EH (cell line): ENCODE measurements at places on chromosomes 5 and 9.

GRCh38 chr9:127682351-127683136, 24.2 kb upstream of the CFAP157 start:
- no peak for DNase-seq

GRCh38 chr9:131853434-131853833, 113.6 kb upstream of the RAPGEF1 start:
- DNase-seq: no peak

- DNase-seq: no peak
These were observed 2.0 kb downstream of the TMEM268 start for GRCh38 chr9:114613087-114613486.

GRCh38 chr5:75078027-75078426, 25.7 kb upstream of the GCNT4 start:
- DNase-seq: no peak

GRCh38 chr5:121967187-121967586, 5.4 kb downstream of the SRFBP1 start:
- peak; percentile 56 for DNase-seq

DNA sequence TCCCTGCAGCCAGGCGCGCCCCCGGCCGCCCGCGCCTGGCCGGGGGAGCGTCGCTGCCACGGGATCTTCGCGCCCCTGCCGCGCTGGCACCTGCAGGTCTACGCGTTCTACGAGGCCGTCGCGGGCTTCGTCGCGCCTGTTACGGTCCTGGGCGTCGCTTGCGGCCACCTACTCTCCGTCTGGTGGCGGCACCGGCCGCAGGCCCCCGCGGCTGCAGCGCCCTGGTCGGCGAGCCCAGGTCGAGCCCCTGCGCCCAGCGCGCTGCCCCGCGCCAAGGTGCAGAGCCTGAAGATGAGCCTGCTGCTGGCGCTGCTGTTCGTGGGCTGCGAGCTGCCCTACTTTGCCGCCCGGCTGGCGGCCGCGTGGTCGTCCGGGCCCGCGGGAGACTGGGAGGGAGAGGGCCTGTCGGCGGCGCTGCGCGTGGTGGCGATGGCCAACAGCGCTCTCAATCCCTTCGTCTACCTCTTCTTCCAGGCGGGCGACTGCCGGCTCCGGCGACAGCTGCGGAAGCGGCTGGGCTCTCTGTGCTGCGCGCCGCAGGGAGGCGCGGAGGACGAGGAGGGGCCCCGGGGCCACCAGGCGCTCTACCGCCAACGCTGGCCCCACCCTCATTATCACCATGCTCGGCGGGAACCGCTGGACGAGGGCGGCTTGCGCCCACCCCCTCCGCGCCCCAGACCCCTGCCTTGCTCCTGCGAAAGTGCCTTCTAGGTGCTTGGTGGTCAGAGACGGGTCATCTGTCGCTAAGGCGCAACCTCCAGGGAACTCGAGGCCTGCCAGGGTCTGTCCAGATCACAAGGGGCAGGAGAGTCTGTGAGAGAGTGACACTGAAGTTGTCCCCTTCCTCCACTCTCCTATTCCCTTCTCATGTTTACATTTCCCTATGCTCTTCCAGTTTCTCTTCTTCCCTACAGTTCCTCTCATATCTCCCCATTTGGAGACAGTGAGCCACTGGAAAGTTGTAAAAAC, 1.3 kb downstream of the GPR150 start:
- DNase-seq: peak; percentile 46

DNA sequence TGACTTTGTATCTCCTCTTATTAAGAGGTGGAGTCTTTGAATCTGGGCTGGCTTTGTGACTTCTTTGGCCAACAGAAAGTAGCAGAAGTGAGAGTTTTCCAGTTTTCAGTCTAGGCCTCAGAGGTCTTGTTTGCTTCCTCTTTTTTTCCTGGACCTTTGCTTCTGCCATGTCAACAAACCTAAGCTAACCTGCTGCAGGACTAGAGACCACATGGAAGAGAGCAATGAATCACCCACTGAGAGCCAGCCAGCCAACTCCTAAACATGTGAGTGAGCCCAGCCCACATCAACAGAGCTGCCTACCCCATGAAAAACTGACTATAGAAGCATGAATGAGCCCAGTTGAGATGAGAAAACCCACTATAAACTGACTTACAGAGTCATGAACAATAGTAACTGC, 29.9 kb downstream of the MRPL22 start:
- peak; percentile 10 for DNase-seq

GRCh38 chr5:44875661-44876605, 67.2 kb downstream of the MRPS30 start:
- DNase-seq: no peak

- DNase-seq: no peak
These were observed 12.6 kb upstream of the ANKH start for GRCh38 chr5:14884062-14884612.

DNA sequence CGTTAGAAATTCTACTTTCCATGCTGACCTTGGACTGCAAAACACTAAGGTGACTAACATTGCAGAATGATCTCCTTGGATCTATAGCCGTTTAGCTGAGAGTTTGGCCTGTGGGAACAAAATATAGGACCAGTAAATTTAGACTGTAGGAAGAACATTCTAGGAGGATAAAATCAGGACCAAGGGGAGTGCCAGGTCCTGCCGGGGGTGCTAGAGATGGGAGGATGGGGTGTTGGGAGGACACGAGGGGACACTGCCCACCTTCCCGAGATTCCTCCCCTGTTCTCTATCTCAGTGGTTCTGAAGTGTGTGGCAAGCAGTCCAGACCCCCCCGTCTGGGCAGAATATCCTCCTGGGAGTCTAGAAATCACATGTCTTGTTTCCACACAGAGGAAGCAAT, 445.2 kb downstream of the ZSWIM6 start:
- no peak for DNase-seq

DNA sequence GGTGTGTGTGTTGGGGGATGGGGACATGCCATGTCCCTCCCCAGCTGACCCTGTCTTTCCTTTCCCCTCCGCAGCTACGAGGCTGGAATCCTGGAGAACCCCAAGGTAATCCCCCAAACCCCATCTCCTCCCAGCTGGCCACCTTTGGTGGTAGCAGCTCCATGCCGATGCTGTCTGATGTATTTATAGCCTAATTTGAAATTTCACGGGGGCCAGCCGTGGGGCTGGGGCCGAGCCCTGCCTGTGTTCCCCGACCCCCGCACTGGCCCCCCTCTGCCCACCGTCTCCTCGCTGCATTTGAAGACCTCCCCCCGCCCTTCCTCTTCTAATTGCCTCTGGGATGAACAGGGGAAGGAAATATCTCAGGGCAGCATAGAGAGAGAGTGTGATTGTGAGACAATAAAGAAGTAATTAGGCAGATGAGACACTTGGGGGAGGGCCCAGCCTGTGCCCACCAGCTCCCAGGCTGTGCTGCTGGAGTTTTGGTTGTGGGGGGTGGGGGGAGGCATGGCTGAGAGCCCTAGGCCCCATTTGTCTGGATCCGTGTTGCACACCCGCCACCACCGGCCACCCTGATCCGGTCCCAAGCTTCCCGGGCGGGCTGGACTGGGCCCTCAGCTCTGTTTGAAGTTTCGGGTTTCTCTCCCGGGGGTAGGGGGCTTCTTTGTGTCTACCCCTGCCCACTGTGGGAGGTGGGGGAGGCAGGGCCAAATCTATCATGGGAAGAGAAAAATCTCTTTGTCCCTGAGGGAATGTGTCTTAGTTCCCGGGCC, 26.8 kb downstream of the ASS1 start:
- DNase-seq: no peak

GRCh38 chr5:15623794-15624193, 123.8 kb downstream of the FBXL7 start:
- DNase-seq: no peak

- DNase-seq: peak; percentile 50
These were observed 6.7 kb upstream of the CDH6 start for GRCh38 chr5:31186672-31187267.

- no peak for DNase-seq
These were observed 12.9 kb downstream of the FNIP1 start for GRCh38 chr5:131783874-131784273.

- no peak for DNase-seq
These were observed 74.7 kb downstream of the ARHGAP26 start for GRCh38 chr5:142844866-142845265.

GRCh38 chr9:126723807-126724172, 81.0 kb upstream of the ZBTB43 start:
- peak; percentile 12 for DNase-seq

DNA sequence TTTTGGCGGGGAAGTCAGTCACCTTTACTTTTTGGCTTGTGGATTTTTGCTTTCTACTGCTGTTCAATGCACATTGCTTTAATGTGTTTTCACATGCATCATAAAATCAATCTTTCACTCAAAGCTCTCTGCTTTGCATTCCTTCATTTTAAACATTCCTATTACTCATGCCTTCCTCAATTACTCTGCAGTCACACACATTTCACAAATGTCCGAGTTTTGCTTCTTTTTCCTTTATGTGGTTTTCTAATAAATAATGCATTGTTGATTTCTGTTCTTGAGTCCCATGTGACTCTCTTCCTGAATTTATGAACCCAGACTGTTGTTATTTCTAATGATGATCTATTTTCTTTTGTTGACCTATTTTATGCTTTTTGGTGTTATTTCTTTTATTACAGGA, 82.3 kb upstream of the EPB41L4B start:
- peak; percentile 57 for DNase-seq

DNA sequence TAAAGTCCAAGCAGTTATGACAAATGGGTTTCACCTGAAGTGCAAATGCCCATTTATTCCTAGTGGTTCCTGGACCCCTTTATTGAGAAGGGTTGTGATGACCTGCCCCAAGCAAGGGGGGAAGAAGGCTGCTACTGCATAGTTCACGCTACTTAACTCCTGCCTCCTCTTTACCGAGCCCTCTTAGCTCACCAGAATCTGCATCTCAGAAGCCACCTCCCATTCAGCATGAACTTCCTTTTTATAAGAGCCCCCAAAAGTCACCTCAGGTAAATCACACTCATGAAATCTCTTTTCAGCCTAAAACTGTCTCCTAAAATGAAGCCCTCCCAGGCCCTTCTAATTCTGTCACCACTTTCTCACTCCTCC, 26.6 kb upstream of the C9orf72 start:
- DNase-seq: no peak

- DNase-seq: peak; percentile 65
These were observed 2.8 kb downstream of the TMEM171 start for GRCh38 chr5:73122875-73123810.

GRCh38 chr9:130981756-130982137, 27.2 kb upstream of the LAMC3 start:
- no peak for DNase-seq

DNA sequence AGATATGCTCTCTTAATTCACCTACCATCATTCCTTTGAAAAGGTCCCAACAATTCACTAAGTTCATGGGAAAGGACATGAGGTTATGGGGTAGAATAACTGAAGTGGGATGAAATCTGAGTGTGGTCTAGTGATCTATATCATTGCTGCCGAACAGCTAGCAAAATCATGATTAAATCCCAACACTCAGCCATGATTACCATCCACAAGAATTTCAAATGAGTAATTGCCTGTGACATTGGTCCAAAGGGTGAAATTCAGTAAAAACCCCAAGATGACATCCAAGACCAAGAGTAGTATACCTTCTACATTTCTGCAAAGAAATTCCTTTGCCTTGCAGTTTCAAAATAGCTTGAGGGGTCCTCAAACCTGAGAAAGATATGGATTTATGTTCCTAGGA, 225.6 kb downstream of the SPOCK1 start:
- DNase-seq: peak; percentile 63

DNA sequence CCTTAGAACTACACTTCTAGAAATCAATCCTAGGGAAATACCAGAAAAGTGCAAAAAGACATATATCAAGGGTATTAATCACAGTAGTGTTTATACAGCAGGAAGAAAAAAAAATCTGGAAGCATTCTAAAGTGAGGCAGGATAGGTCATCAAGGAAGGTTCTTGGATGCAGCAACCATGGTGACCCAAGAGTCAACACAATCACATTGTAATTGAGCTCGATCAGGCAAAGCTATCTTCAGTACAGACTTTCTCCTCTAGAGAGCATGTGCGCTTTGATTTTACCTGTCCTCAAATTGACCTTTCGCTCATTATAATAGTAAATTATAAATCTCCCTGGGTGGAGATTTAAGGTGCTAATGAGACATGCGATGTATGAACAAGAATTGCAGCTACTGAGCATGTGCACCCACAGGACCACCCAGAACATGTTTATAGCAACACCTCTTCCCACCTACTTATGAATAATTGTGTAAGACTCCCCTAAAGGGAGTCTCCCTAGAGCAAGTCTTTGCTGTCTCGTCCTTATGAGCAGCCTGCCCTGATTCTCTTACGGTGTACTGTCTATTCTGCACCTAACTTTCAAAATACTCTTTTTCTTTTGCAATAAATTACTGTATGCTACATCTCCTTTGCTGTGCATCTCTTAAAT, 297.7 kb downstream of the ATPSCKMT start:
- no peak for DNase-seq

DNA sequence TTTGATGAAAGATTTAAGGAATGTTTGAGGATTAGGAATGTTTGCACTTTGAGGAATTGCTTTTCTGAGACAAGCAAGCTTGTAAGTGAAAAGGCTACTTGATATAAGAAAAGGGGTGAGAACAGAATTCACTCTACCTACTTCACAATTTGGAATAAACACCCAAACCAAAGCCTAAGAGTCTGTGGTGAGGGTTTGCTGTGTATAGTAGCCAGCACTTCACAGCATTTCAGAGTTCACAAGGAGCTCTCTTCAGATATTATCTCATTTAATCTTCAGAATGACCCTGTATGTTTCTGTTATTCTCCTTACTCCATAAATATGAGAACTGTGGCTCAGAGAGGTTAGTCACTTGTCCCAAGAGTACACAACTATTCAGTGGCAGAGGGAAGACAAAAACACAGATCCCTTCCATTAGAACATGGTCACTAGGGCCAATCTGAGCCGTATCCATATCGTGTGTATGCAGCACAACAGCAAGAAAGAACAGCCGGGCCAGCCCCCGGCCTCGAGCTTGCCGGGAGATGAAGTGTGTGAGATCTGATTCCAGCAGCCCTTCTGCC, 92.4 kb downstream of the FRMD3 start:
- no peak for DNase-seq

DNA sequence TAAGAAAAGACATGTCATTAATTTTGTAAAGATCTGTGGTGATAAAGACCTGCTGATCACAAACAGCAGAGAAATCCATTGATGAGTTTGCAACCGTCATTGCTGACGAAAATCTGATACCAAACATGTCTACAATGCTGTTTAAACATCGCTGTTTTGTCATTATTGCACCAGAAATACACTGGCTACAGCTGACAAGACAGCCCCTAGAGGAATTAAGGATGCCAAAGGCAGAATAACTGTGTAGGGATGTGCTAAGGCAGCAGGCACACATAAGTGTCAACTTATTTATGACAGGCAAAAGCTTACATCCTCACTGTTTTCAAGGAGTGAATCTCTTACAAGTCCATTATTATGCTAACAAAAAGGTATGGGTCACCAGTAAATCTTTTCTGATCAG, 439.3 kb downstream of the TLE1 start:
- DNase-seq: no peak

GRCh38 chr9:686321-686813, 155.1 kb upstream of the DMRT1 start:
- DNase-seq: peak; percentile 72
